NB4 (cell line): ENCODE measurements at places on chromosomes 7 and 10.

DNA sequence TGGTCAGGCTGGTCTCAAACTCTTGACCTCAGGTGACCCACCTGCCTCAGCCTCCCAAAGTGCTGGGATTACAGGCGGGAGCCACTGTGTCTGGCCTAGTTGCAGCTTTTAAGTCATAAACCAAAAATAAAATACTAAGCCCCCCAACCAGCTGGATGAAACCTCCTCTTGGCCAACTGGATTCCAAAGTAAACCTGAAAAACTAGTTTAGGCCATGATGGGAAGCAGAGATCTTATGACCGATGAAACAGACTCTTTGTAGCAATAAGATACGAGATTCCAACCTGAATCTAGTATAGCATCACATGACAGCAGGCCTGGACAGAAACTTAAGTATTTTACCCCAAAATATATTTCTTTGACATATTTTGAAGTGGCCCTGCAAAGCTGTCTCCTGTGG, 9.1 kb upstream of the MCM10 start:
- DNase-seq = no peak

GRCh38 chr10:86535132-86535882, 13.7 kb upstream of the WAPL start:
- DNase-seq = no peak

DNA sequence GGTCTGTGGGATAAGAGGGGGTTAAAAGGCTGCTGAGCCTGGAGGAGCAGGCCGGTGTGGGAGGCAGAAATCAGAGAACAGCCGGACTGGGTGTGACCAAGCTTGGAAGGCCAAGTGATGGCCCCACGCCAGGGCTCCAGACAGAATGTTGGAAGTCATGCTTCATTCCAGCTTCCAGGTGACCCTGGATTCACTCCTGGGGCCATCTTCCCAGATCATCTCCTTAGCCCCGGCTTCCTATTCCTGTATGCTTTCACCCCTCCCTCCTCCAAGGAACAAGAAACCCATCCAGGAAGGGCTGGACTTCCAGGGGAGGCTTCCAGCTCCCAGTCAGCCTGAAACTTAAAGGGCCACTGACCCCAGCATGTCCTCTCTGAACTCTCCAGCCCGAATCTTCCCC, 1.0 kb downstream of the INMT start:
- no peak for DNase-seq

- no peak for DNase-seq
Measured at GRCh38 chr7:41573862-41574261, 129.0 kb downstream of the INHBA start.

DNA sequence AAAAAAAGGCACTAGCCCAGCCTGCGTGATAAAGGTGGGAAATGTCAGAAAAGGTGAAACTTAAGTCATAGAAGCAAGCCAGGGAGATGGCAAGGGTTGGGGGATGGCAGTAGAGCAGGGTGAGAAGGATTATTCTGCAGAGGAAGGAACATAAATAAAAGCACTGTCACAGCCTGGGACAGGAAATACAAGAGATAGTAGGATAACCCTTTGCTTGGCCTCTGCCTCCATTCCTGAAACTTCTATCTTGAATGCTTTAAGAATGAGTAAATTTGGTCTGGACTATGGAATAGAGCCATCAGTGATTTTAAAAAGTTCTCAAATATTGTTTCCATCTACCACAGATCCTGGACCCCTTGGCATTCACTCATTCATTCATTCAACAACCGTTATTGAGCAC, 50.0 kb downstream of the ABCC2 start:
- no peak for DNase-seq

GRCh38 chr7:44569959-44570358, 3.7 kb downstream of the DDX56 start:
- DNase-seq = no peak

DNA sequence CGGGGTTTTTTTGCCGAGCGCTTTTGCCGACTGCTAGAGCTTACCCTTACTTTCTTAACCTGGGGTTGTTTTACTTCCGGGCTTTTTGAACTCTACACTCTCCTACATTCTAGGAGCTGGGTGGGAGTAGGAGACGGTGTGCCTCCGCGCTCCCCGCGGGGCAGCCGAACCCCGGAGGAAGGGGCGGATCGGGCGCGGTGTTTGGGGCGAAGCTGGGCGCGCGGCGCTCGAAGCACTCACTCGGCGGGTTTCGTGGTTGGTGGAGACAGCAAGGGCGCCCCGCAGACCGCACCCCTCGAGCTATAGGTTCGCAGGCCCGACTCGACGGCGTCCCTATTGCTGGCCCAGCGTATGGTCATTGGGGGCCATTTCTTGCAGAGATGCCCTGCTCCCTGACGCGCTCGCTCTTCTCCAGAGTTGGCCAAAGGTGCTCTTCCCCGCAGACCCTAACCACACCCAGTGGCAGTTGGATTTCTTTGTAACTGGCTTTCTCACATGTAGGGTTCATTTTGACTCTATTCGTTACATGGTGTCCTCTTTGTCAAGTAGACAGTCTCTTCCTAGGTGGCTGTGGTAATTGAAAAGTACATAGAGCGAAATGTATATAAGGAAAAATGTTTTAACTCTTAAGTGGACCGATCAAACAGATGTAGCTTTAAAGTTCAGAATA, 364 bp downstream of the ZNF518A start:
- peak; percentile 95 for DNase-seq

DNA sequence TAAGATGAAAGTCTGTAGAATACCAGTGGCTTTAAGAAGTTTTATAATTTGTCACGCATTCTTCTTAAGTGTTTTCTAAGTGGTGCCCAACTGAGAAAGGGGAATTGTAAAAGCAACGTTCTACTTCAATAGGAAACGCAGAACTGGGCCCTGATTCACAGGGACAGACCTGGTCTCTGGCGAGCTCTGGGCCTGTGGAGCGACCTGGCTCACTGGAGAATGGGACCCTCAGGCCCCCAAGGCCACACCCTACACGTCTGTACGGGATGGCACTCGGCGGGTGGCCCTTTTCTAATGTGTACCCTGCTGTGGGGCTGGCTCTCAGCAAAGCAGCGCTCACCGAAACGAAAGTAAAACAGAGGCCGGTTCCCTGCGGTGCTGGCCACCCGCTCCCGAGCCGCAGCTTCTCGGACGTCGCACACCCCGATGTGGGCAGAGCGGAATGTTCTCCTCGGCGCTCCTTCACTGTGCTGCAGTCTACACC, 205.0 kb downstream of the DIP2C start:
- no peak for DNase-seq

DNA sequence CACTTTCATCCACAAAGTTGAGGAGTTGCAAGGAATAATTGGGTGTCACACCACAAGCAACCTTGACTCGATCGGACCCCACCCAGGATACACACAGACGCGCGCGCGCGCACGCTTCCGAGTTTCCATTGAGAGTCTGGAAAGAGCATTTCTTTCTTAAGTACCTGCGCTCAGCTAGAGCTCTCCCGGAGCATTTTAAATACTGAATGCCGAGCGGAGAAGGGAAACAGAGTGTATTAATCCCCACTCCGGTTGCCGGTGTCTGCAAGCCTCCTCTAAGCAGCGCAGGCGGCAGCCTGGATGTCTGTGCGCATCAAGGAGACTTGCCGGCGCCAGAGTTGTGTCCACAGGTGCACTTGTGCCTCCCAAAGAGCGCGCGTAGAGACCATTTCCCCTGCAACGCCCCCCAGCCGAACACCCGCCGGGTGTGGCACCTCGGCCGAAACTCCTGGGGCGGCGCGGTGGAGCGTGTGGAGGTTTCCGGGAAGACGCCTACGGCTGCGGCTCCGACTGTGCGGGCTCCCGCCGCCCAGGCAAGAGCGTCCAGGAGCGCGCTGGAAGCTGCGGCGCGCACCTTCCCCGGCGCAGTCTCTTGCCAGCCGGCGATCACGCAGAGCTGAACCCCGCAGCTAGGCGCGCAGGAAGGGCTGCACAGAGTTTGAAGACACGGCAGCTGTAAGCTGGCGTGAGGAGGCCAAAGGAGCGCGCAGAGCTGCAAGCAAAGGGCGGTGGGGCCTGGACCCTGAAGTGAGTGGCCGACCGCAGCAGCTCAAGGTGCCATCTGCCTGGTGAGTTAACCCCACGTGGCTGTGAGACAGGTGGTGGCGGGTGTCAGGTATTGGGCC, 1.1 kb upstream of the FEZF1 start:
- no peak for DNase-seq

GRCh38 chr7:117219485-117219884, 103.4 kb downstream of the WNT2 start:
- DNase-seq = peak; percentile 27

- DNase-seq = no peak
Measured at GRCh38 chr7:55413442-55413841, 48.3 kb downstream of the LANCL2 start.

DNA sequence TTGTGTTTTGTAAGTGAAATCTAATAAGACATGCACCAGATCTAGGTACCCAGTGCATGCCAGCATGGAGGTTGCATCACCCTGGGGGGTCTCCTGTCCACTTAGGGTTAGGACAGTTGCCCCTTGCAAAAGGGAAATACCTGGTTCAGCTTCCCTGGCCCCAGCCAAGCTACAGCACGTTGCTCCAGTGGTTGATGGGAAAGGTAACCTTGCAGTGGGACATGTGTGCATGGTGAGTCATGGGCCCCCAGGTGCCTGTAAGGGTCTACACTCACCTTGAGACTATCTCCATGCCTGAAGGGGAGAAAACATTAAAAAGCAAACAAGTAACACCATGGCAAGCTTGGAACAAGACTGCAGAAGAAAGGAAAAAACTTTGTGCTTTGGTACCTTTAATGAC, 143.9 kb downstream of the LSM5 start:
- DNase-seq = no peak

- no peak for DNase-seq
Measured at GRCh38 chr10:88012641-88013040, 149.2 kb downstream of the PTEN start.

- DNase-seq = no peak
Measured at GRCh38 chr10:77192402-77192801, 445.2 kb downstream of the KCNMA1 start.

DNA sequence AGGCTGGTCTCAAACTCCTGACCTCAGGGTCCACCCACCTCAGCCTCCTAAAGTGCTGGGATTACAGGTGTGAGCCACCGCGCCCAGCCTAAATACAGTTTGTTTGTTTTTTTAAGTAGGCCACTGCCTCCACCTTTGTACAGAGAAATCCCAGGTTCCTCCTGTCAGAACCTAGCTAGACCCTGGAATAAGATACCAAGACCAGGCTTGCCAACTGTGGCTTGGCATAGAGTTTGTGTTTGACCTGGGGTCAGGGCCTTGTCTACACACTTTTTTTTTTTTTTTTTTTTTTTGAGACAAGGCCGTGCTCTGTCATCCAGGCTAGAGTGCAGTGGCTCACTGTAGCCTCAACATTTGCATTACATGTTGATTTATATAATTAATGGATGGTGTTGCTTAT, 34.3 kb upstream of the DNAH11 start:
- DNase-seq = no peak

DNA sequence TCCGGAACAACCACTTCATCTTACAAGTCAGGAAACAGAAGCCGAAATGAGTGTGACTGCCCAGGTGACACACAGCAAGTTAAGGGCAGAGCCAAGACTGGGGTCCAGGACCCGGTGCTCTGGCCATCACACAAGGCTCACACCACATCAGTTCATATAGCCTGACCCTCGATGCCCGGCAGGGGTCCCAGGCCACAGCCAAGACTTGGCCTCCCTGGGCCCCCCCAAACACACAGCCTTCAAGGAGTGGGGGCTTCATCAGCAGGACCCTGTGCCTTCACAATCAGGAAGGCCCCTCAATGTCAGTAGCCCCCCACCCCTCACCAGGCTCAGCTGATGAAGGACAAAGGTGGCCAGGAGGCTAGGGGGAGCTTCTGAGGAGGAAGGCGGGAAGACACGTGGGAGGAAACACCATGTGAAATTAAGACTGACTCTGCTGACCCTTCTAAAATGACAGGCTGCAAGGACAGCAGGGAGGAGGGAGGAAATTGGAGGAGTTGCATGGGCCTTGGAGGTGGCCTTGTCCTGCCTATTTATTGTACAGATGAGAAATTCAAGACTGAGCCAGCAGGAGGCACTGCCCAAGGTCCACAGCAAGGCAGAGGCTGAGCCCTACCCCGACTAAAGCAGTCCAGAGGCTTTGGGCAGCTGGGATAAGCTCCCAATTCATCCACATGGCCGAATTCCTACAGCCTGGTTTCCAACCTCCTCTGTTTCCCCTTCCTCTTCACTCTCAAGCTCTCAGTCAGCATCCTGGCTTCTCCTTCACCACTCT, 216.1 kb upstream of the ZMIZ1 start:
- peak; percentile 47 for DNase-seq

DNA sequence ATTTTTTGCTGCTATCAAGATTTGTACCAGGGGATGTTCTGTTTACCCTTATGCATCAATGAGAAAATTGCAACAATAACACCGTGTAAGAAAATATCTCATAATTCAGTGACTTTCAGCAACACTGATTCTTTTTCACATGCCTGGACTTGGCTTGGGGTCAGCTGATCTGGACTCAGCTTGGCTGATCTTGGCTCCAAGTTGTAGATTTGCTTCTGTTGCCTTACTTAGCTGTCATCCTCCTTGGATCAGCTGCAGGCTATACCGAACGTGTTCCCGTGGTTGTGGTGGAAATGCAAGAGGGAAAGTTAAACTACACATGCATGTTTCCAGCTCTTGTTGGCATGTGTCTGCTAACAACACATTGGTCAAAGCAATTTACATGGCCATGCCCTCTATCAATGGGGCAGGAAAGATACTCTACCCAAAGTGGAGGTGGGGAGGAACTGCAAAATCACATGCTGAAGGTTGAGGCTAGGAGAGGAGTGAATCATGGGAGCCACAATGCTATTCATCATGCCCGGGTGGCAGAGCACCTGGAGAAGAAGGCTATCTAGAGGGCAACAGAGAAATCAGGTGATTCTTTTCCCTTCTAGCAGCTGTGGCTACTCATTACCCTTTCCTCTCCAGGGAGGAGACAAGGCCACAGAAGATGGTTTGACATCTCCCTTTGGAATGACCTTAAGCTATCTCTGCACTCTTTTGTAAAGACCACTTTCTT, 1276.3 kb upstream of the AUTS2 start:
- no peak for DNase-seq

DNA sequence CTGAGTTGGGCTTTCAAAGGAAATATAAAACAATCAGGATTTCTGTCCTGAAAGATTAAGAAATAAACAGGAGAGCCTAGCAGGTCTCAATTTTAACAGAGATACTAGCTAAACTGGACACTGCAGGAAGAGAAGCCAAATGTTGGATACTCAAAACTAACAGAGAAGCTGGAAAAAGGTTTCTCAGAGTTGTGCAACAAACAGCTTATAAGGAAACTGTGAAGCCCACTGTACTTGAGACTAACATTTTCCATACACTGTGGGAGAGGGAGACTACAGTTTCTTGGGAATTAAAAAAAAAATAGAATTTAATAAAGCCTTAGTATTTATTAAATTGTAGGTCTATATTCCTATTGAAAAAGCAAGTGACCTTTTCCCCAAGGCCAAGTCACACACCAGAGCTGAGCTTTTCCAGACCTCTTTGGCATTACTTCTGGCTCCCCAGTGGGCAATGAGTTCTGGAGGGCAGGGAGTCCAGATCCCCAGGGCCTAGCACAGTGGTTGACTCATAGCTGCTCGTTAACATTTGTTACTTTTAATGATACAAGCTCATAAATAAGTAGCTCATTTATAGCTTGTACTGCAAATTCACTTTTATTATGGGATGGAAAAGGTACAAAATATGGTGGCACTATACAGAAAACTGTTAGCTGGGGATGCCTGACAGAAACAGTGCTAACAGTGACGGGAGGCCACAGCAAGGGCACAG, 68.3 kb downstream of the MINDY3 start:
- no peak for DNase-seq
